ENCODE measurements at places on chromosomes 5 and 9.

DNA sequence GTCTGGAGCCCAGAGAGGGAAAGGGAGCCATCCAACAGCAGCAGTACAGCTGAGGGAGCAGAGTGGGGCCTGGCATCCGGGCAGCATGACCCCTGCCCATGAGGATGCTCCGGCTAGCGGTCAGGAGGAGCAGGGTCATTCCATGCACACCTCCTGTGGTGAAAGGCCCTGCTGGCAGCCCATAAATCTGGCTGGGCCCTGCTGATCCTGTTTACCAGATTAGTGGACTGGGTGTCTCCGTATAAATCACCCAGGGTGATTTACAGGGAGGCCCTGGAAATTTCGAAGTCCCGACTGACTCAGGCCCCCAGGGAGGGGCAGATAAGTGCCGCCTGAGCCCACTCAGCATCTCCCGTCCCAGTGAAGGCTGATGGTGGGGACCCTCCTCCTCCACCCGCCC lies 117.6 kb upstream of the HAND1 start:
- DNase-seq: no peak

DNA sequence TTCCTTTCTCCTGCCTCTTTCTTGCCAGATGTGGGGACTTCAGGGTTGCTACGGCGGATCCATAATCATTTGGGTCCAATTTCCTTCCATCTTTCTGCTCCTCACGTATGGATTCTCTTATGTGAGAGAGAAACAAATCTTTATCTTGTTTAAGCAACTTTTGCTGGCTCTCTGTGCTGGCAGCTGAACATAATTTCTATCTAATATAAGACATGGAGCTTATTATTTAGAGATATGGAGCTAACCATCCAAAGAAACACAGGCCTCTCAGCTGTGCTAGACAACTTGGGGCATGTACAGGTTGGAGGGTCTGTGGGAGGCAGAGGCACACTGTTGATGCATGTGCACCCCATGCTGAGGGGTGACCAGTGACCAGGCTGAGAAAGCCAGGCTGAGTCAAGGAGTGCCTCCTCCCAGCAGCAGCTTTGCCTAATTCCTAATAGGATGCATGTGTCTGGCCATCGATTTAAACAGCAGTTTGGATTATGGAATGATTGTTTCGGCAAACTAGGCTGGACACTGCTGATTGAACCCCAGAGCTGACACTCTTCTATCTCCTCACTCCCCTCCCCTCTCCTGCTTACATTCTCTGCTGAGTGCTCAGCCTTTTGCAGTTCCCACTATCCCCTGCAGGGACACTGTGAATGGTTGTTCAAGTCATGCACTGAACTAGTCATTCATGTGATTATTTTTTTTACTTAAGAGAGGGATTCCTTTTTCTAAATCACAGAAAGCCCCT lies 195.8 kb downstream of the ERCC6L2 start:
- DNase-seq: no peak

DNA sequence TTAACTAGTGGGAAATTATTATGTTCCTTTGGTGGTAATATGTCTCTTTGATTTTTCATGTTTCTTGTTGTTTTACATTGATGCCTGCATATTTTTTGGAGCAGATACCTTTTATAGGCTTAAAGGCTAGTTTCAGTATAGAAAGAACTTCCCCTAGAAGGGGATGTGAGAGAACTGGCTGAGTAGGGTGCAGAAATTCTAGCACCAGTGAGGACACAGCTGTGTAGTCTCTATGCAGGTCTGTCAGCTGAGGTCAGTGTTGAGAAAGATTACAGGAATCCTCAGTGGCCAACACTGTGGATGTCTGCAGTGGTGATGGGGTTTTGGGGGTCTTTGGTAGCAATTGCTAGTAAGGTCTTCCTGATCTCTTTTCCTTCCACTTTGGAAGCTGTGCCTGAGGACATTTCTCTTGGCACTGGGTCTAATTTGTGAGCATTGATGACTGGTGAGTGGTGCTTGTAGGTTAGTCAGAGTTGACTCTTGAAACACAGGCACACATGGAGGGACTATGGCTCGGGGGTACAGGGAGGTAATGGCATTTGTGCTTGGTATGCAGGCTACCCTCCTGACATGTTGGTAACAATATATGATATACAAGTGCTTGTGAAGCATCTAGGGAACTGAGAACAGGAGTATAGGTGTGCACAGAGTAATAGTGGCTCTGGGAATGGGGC lies 221.4 kb downstream of the SPATA31D1 start:
- no peak for DNase-seq

- no peak for DNase-seq
These were observed 44.1 kb downstream of the GAS1 start for GRCh38 chr9:86902991-86903733.

- DNase-seq: no peak
These were observed 69.6 kb downstream of the EPB41L4B start for GRCh38 chr9:109251080-109251775.

DNA sequence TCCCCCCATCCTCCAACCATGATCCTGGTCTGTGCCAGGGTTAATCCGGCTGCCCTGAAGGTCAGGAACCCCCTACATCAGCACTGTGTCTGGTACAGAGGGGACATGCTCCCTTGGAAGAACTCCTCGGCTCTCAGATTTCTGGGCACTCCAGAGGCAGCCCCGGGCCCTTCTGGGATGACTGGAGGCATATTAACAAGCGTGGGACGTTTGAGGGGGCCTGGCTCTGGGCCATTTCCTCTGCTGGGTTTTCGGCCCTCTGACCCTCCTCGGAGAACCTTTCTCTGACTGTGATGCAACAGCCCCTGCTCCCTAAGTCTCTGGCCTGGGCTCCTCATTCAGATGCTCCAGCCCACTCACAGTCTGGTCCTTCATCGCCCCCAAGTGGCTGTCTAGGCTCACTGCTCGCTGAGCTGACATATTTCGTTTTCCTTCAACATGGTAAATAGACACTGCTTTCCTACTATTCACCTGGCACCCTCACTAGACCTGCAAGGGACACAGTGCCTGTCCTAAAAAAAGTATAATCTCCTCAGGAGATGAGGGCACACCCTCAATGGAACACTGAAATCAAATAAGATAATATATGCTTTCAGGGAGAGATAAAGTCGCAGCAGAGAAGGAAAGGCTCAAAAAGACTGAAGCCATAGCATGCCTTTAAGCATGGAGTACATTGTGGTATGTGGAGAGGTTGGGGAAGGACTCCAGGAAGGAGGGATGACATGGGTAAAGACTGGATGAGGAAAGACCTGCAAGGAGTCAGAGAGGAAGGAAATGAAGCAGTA lies 404.7 kb upstream of the TRPC7 start:
- DNase-seq: no peak

GRCh38 chr5:98490348-98490747 lies 283.1 kb upstream of the RGMB start:
- no peak for DNase-seq

DNA sequence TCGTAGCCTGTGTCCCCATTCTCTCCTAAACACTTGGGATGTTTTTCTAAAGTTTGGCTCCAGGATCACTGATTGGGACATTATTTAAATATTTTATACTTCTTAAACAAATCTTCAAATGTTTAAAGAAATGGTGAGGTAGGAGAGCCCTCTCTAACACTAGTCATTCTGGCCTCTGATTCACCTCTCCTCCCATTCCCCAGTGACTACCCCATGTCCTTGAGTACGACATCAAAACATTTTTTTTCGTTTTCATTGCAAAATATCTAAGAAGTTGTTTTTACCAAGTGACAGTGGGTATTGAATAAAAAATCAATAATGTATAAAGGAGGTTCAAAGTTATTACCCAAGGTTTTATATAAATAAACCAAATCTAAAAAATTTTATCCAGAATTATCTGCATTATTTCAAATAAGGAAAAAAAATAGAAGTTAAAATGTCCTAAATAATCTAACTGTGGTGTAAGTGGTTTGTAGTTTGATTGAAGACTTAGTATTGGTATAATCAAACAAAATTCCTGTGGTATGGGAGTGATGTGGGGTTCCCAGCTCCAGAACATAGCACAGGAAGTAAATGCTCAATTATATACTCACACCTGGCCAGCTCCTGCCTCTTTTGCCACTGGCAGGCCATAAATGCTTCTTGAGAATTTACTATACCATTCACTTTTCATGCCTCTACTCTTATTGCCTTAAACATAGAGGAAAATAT lies 51.1 kb downstream of the MAST4 start:
- no peak for DNase-seq

GRCh38 chr9:112119225-112120029 lies 55.7 kb downstream of the SUSD1 start:
- no peak for DNase-seq

DNA sequence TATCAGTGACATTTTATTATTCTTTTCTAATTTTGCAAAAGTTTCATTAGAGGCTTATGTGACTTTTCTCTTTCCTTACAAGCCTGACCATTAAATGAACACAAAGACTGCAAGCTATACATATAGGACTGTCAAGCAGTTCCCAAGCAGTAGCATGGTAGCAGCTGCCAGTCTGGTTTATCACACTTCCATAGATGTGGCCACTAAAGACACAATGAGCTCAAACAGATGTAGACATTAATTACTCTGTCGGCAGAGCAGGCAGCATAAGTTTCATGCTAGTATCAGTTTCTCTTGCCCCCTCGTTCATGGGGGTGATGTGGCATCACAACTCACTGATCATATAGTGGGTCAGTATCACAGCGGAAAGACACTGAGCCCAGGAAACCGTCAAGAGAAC lies 89.5 kb downstream of the CDH10 start:
- no peak for DNase-seq

DNA sequence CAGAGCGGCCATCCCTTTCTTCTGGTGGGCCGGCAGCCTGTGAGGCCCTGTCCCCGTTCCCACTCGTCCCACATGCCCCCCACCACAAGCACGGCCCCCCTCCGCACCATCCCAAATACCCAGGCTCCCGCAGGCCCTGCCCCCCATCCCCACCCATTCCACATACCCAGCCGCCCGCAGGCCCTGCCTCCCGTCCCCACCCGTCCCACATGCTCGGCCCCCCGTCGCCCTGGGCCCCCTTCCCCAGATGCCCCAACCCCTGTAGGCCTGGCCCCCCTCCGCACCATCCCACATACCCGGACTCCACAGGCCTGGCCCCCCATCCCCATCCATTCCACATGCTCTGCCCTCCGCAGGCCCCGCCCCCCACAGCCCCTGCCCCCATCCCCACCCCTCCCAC lies 11.5 kb downstream of the SLC6A19 start:
- DNase-seq: no peak

DNA sequence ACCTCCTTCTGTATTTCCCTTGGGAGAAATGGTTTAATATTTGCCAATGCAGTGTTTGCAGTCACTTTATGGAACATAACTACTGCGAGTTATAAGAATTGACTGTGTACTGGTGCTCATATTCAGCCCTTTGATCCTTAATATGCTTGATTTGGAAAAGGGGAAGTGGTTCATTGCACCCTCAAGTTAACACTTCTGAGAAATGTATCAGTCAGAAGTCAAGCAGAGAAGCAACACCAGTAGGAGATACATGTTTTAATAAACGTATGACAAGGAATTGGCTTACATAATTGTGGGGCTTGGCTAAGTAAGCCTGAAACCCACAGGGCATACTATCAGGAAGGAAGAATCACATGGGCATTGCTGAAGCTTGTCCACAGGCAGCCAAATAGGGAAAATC lies 131.0 kb upstream of the SPRY4 start:
- no peak for DNase-seq

GRCh38 chr5:79191457-79191856 lies 44.5 kb upstream of the JMY start:
- no peak for DNase-seq

GRCh38 chr9:35227284-35227683 lies 65.5 kb downstream of the UNC13B start:
- DNase-seq: no peak

- no peak for DNase-seq
These were observed 21.8 kb downstream of the DMAC1 start for GRCh38 chr9:7777771-7778170.

- no peak for DNase-seq
These were observed 60.3 kb upstream of the ADAMTS2 start for GRCh38 chr5:179405426-179406030.

DNA sequence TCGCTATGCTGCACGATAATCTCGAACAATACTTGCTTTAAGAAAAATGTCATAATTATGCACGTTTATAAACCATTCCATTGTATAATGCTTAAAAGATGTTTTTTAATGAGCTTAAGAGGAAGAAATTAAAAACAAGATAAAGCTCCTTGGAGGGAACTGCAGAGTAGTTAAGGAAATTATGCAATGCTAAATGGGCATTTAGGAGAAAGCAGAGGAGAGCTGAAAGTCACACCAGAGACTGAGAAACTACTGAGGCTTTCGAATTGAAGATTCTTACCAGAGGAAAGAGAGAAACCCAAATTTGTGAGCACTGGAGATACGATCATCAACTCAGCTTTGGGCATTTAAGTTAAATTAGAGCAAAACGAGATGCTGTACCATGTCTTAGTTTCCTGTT lies 119.4 kb downstream of the CDH10 start:
- DNase-seq: no peak

DNA sequence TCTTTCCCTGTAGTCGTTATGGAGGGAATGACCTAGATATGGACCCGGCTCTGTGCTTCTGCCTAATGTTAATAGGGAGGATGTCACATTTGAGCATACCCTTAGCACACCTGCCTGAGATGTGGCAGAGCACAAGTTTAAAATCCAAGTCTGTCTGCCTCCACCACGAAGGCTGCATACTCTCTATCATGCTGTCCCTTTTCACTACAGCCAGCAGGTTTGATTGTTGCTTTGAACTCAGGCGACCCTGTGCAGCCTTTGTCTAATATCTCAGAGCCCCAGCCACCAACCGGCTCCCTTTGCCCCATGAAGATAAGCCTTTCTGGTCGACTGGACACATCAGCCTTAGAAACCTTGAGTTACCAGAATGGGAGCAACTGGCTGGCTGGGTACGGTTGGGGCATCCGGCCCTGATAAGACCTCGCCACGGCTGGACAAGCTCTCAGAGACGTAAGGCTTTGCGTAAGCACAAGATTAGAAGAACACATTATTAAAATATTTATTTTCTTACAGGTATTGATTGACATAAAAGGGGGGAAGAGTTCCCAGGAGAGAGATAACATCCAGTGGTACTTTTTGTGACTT lies 222.0 kb upstream of the TRIM32 start:
- DNase-seq: no peak

DNA sequence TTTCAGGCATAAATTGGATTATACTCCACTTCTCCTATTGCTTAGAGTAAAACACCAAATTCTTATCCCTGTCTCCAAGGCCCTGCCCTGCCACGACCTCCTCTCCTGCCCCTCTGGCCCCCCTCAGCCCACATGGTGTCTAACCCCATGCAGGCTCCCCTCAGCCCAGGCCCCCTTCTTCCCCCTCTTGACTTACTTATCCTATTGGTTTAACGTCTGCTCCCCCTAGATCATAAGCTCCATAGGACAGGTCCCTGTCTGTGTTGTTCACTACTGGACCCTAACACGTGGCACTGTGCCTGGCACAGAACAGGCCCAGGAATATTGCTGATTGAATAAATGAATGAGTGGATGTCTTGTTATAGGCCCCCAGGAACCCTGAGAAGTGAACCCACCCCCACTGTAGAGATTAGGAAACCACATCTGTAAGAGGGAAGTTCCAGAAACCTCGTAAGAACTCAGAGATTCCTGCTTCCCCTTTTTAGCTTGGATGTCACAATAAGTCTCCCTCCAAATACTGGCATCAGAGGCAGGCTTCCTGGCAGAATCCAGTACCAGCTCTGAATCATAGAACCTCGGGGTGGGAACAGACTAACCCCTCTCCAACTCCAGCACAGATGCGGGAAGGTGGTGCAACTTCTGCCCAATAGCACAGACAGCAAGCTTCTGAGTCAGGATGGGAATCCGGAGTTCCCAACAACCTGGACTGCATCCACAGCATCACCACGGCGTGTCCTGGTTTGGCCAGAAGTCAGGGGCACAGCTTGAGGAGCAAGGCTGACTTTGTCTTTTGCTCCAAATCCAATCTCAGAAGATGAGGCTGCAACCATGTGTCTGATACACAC lies 31.5 kb downstream of the HRH2 start:
- DNase-seq: no peak
